NCI-H460 (cell line): ENCODE measurements at places on chromosomes 12 and 14. TPM values are rescaled to one million over a fixed set of nuclear protein-coding genes. Genes with fewer than 3 reads are reported as not detected.

The EMP1 gene
- total RNA-seq = 9.6 and 11.1 TPM in 2 replicates

DNA sequence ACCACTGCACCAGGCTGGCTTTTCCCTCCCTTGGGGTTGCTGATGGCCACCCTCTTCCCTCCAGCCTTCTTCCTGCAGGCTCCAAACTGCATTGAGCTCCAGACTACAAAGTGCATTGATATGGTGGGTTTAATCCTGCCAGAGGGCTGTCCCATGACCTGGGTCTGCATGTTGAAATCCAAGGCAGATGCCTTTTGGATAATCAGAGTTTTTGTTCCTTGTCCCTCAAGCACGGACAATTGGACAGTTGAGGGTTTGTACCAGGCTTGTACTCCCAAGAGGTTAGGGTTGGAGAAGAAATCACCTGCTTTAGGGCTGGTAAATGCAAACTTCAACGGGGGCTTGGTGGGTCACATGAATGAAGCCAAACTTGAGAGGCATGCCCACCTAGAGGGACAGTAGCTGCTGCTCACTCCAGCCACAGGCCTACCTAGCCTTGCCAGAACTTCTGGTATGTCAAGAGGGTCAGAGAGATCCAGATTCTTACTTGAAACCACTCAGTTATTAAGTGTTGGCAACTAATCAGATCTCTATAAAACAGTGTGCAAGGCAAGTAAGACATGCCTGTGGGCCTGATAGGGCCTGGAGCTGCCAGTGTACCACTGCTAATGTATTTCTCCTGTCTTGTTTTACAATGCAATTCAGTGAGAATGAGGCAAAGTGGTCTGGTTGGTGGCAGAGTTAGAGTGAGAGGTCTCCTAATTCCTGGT lies 21.7 kb upstream of the KRT83 start:
- no peak for DNase-seq

DNA sequence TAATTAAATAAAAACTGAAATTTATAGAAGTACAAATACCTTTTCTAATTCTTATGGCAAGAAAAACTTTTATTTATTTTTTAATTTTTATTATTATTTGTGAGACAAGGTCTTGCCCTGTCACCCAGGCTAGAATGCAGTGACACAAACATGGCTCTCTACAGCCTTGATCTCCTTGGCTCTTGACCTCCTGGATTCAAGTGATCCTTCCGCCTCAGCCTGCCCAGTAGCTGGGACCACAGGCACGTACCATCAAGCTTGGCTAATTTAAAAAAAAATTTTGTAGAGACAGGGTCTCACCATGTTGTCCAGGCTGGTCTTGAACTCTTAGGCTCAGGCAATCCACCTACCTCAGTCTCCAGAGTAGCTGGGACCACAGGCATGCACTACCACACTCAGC lies 47.4 kb downstream of the COCH start:
- no peak for DNase-seq

DNA sequence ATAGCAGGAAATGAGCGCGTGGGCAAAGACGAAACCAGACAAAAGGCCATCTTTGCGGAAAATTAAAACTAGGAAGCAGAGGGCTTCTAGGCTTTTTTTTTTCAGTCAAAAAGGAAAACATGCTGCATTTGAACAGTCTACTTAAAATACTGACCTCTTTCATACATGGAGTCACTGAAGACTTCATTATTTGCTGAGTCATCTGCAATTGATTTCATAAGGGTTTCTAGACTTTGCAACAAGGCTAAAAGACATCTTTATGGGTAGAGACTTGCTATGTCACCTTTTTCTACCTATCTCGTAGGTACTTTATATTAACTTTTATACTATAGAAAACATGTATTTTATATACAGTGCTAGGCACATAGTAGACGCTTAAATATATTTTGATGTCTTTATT lies 238.4 kb downstream of the TMEM132D start:
- no peak for DNase-seq

GRCh38 chr12:13992106-13992505 lies 10.7 kb upstream of the GRIN2B start:
- DNase-seq = no peak

DNA sequence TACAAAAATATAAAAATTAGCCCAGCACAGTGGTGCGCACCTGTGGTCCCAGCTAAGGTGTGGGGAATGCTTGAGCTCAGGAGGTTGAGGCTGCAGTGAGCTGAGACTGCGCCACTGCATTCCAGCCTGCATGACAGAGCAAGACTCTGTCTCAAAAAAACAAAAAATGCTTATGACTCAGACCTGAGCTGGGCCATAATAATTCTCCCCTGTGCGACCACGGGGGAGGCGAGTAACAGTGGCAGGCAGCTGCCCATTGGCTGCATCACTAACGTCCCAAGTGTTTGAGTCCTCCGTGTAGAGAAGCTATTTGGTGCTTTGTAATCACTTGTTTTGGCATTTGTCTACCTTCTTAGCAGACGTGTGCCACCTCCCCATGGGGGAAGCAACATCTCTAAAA lies 24.9 kb downstream of the PSMC1 start:
- no peak for DNase-seq

GRCh38 chr14:89294060-89294459 lies 123.0 kb downstream of the FOXN3 start:
- DNase-seq = no peak

The POLR3B gene
- total RNA-seq = 11.8 and 17.1 TPM in 2 replicates
